ENCODE measurements at places on chromosomes 1 and 21. TPM values are rescaled to one million over a fixed set of nuclear protein-coding genes. Genes with fewer than 3 reads are reported as not detected.
A peak's percentile ranks its signal among the peaks of the same experiment; 100 is the strongest.

CROCC gene
- total RNA-seq: 21.2 TPM

DNA sequence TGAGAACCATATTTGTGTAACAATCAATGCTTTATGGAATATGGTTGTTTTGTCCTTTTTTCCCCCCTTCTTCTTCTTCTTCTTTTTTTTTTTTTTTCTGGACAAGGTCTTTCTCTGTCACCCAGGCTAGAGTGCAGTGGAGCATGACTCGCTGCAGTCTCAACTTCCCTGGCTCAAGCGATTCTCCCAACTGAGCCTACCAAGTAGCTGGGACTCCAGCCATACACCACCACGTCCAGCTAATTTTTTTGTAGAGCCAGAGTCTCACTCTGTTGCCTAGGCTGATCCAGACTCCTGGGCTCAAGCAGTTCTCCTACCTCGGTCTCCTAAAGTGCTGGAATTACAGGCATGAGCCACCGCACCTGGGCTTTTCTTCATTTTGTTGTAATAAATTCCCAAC is 86.7 kb downstream of the FMN2 start:
- ATAC-seq: no peak

DNA sequence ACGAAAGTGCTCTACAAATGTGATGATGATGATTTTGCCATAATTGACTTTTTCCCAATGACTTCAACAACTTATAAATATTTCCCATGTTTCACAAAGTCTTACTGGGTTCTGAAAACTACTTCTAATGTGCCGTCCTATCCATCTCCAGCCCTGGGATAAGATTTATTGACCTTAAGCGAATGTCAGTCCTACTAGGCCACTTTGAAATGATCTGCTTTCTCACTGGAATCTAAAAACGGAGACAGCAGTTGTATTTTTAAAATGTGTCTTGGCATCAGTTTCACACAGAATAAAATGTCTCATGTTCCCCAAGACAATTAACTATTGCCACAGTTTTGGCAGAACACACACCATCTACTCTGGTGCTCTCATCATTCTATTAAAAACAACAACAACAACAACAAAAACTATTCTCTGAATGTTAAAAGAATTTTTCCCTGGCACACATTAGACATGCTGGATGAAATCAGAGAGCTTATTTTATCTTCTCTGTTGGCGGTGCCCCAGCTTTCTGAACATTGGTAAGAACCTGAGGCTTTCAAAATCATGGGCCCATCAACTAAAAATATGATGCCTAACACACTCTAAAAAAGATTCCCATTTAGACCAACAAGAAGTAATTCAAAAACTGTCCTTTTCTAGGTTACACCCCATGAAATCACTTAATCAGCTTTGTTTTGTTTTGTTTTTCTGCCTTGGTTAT is 23.1 kb upstream of the DNASE2B start:
- no peak for ATAC-seq

- no peak for ATAC-seq
Measured at GRCh38 chr1:180256341-180257027, 26.4 kb downstream of the LHX4 start.

DNA sequence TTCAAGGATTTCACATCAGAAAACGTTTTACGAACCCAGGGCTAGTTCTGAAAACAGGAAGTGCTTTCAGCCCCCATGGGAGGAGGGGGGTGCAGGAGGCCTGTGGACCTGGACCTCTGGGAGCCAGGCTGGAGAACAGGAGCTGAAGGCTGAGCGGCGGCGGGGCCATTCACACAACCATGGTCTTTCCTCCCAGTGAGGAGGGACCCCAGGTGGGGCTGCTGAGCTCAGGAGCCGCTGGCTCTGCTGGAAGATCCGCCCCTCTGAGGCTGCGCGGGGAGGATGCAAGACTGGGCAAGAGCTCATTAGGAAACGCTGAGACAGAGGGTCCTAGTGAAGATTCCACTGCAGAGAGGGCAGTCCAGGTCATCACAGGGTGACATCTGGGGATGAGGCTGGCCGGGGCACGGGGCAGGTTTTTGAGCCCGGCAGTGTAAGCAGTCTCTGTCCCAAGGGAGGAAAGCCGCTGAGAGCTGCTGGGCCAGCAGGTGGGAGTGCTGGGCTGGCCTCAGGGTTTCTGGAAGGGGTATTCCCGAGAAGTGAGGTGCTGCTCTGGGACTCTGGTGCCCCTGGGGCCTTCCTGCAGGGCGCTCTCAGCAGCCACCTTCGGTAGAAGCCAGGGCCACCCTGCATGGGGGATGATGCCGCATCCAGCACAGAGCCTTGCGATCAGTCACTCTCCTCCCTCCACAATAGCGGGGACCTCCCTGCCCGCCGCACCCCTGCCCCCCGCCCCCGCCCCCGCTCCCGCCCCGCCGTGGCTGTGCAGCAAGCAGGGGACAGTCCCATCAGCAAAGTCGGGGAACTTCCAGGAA is 7.5 kb downstream of the MX2 start:
- peak; percentile 82 for ATAC-seq

GRCh38 chr1:64508629-64509028 is 38.7 kb downstream of the CACHD1 start:
- ATAC-seq: no peak

- no peak for ATAC-seq
Measured at GRCh38 chr1:97243973-97244560, 522.5 kb downstream of the PTBP2 start.
